Activated CD4-positive, alpha-beta T cell treated with anti-CD3 and anti-CD28 coated beads for 36 hours (primary cell): ENCODE measurements at places on chromosomes 12 and 14.
A peak's percentile ranks its signal among the peaks of the same experiment; 100 is the strongest.

GRCh38 chr14:101808020-101808641 lies 46.6 kb downstream of the PPP2R5C start:
- no peak for DNase-seq

GRCh38 chr12:64699504-64700115 lies 59.6 kb downstream of the GNS start:
- DNase-seq: no peak

GRCh38 chr14:51792809-51793208 lies 67.6 kb upstream of the GNG2 start:
- no peak for DNase-seq

GRCh38 chr12:292186-292585 lies 29.6 kb upstream of the SLC6A13 start:
- DNase-seq: no peak

- DNase-seq: peak; percentile 4
Measured at GRCh38 chr14:38107216-38107631, 100.5 kb upstream of the SSTR1 start.

GRCh38 chr12:95484524-95484923 lies 10.6 kb downstream of the METAP2 start:
- DNase-seq: no peak

- peak; percentile 53 for DNase-seq
Measured at GRCh38 chr14:105315941-105316576, 1.5 kb downstream of the PACS2 start.

DNA sequence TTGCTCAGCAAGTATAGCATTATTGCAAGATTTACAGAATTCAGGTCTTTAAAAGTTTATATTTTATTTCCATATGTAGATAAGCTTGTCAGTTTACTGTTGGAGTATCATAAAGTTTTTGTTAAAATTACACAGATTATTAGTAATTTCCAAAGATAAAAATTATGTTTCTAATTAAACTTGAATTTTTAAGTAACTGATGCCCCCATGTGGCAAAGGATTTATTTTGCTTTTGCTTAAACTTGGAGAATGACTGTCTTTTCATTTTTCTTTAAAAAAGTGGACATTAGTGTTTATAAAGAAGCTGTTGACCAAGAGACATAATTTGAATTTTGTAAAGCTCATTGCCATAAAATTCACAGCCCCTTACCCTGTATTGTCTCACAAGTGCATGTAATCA lies 45.8 kb downstream of the ETNK1 start:
- no peak for DNase-seq

- DNase-seq: no peak
Measured at GRCh38 chr12:99772274-99772673, 124.7 kb downstream of the GARIN6 start.

DNA sequence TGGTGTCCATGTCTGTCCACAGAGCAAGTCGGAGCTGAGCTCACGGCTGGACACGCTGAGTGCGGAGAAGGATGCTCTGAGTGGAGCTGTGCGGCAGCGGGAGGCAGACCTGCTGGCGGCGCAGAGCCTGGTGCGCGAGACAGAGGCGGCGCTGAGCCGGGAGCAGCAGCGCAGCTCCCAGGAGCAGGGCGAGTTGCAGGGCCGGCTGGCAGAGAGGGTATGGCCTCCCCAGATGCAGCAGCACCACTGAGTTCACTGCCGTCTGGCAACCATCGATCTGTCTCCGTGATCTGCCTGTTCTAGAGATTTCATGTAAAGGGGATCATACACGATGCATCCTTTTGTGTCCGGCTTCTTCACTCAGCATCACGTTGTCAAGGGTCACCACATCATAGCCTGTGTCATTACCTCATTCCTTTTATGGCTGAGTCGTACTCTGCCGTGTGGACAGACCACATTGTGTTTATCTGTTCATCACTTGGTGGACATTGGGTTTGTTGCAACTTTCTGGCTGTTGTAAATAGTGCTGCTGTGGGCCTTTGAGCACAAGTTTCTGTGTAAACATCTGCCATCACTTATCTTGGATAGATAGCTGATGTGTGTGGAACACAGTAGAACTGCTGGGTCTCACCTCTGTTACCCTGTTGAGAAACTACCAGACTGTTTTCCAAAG lies 21.9 kb downstream of the HIP1R start:
- DNase-seq: no peak

- no peak for DNase-seq
Measured at GRCh38 chr14:35045798-35046047, 349 bp upstream of the FAM177A1 start.

DNA sequence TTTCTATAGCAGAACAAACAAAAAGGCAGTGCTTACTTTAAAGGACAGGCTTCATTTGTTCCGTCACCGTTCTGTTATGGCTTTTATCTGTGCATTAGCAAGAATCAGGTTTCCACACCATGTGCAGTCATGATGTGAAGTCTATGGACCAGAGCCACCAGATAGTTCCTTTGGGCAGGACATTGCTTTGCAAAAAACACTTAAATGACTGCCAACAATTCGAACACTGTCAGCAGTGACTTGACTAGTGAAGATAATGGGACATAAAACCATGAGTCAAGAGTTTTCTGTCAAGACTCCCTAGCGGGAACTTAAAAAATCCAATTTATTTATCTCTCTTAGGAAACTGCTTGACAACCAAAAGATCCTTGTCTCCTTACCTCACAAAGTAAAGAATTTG lies 80.3 kb downstream of the NKX2-1 start:
- no peak for DNase-seq

- DNase-seq: no peak
Measured at GRCh38 chr14:38309522-38310277, 53.8 kb upstream of the CLEC14A start.

DNA sequence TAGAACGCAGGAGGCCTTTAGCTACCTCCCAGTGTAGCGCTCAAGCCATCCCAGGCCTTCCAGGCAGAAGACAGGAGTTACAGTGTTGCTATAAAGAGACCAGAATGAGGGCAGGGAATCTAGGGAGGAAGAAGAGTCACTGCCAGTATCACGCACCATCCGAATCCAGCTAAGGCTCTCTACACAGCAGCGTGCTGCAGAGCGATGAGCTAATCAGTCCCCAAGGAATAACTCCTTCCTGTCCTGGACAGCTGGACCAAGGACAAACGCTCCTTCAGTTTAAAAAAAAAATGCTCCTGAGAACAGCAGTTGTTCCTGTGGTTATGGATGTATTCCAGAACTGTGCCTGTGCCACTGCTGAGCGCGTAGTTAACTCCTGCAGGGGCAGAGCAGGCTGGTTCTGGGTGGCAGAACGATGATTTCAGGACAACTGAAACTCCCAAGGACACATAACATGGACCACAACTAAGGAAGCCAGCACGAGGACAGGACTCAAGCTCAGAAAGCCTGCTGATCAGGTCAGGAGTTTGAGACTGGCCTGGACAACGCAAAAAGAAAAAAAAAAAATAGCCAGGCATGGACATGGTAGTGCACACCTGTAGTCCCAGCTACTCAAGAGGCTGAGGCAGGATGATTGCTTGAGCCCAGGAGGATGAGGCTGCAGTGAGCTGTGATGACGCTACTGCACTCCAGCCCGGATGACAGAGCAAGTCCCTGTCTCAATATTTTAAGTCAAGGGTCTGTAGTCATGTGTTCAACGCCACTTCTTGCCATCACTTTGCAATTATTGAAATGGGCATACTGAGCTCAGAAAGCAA lies 2.6 kb downstream of the IFFO1 start:
- DNase-seq: no peak

DNA sequence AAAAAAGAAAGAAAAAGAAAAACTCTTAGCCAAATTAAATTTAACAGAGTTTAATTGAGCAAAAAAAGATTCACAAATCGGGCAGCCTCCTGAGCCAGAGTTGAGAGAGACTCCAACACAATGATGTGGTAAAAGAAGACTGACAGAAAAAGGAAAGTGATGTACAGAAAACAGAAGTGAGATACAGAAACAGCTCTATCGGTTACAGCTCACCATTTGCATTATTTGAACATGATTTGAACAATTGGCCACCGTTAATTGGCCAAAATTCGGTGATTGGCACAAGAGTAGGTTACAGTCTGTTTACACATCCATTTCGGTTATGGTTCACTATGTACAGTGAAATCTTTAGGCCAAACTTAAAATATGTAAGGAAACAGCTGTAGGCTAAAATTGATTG lies 117.7 kb downstream of the SPTSSA start:
- DNase-seq: no peak

DNA sequence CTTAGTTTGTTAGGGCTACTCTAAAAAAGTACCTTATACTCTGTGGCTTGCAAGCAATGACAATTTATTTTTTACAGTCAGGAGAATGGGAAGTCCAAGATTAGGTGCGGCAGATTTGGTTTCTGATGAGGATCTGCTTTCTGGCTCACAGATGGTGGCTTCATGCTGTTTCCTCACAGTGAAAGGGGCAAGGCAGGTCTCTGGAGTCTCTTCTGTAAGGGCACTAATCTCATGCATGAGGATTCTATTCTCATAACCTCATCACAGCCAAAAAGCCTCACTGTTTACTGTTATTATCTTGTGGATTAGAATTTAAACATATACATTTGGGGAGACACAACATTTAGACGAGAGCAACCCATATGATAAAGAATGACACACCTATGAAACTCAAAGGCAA lies 1957.4 kb upstream of the SEL1L start:
- no peak for DNase-seq

DNA sequence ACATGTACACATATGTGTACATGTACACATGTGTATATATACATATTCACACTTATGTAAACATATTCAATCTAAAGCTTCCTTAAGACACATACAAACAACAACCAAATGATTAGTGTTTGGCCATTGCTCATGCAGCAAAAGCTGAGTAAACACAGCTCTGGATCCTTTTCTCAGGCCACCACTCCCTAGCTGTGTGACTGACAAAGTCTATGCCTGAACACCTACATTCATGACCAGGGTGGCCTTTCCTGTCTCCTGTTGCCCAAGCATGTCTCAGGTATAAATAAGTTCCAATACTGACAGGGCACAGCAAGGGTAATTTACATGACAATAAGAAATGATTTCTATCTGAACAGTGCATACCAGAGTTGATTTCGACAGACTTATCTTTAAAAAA lies 1.4 kb upstream of the PTPRO start:
- no peak for DNase-seq

DNA sequence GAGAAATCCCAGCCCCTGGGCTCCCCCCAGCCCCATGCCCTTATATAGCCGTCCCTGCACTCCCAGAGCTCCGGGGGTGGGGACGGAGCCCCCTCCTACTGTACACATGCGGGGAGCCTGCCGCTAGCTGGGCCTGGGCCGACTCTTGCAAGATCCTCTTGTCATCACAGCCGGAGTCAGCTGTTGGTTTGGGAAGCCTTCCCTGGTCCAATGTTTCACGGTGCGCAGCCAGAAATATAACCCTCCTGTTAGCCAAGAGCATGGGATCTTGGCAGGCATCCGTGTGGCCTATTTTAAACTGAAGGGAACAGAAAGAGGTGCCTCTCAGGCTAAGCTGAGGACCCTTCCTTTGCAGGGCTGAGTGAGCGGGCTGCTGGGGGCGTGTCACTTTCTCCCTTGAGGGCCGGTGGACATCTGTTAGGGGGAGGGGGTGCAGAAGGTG lies 175.3 kb downstream of the TSPAN9 start:
- DNase-seq: no peak

GRCh38 chr12:54417712-54418440 lies 1.2 kb downstream of the ITGA5 start:
- peak; percentile 41 for DNase-seq

- no peak for DNase-seq
Measured at GRCh38 chr14:37124614-37125013, 47.8 kb downstream of the SLC25A21 start.

GRCh38 chr12:68036642-68037041 lies 47.4 kb downstream of the IFNG-AS1 start:
- DNase-seq: no peak

DNA sequence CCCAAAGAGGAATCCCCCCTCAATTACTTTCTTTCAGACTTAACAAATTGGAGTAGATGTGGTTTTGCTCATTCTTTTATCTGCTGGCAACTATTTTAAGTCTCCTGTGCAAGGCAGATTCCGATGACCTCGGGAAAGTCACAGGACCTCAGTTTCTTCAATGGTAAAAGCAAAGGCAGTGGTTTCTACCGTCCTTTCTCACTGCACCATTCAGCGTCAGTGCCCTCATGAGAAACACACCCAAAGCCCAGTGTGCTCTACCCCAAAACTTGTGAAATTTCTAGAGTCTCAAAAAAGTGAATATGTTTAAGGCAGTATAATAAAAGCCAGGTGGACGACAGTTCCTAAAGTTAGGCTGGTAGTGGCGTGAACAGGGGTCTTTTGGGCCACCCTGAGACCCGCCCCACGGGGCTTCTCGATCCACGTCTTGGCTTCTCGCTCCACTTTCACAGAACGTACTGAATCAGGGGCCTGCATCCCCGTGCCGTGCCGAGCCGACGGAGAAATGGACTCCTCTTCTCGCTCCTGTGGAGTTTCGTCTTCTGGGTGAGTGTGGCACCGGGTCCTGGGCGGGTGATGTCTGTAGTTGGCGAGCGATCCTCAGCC lies 1.3 kb upstream of the ARHGAP5 start:
- no peak for DNase-seq

DNA sequence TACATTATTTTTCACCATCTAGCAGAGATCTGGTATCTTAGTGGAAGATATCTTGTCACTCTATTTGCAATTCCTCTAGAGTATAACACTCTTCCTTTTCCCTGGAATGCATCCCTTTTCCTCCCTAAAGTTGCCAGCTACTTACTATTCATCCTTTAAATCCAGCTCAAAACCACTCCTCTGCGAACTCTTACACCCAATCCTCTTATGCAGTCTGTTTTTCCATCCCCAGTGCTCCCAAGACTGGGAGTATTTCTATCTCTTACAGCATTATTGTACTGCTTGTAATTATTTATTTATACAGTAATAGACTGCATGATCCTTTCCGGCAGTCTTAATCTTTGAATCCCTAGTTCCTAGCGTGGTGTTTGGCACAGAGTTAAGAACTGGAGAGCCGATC lies 2.9 kb upstream of the SRGAP1 start:
- no peak for DNase-seq

DNA sequence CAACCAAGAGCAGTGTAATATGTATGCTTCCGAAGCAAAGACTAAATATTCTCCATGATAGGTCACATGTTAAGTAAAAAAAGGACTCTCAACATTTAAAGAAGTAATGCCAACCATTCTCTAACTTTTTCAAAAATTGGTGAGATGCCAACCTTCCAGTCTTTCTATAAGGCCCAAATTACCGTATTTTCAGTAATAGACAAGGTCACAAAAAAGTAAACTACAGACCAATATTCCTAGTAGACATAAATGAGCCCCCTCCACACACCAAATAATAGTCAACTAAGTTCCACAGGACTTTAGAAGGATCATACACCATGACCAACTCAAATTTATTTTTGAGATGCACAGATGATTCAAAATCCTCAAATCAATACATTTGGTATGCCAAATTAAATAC lies 867.4 kb downstream of the TMEM121 start:
- DNase-seq: no peak

DNA sequence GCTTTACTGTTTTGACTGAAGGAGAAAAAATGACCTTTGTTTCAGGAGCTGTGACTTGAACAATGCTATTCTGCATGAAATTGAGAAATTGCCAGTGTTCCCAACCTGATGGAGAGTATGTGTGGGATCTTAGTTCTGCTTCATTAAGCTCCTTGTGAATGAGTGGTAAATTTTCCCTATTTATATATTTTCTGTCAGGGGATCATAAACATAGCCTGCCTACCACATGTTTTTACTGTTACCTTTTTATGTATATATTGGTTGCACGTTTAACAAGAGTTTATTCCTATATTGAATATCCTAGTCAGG lies 271.7 kb downstream of the PDZRN4 start:
- no peak for DNase-seq
